KBM-7 (cell line): ENCODE measurements at places on chromosomes 2 and 18.

DNA sequence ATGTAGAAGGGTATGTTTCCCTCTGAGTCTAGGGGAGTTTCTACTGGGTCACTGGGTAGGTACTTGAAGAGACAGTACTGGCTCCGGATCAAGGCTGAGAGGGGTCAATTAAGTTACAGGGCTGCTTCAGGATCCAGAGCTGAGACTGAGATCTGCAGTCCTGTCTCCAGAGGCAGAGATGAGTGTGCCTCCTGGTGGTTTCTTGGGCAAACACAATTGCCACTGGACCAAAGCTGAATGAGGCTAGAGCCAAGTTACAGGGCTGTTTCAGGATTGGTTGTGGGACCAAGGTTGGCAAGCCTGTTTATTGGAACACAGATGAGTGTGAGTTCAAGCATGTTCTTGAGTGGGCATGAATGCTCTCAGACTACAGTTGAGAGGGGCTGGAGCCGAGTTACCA, 157.9 kb downstream of the ADCYAP1 start:
- DNase-seq, result no peak

- no peak for DNase-seq
Measured at GRCh38 chr2:232085826-232086425, 124.4 kb downstream of the DIS3L2 start.

DNA sequence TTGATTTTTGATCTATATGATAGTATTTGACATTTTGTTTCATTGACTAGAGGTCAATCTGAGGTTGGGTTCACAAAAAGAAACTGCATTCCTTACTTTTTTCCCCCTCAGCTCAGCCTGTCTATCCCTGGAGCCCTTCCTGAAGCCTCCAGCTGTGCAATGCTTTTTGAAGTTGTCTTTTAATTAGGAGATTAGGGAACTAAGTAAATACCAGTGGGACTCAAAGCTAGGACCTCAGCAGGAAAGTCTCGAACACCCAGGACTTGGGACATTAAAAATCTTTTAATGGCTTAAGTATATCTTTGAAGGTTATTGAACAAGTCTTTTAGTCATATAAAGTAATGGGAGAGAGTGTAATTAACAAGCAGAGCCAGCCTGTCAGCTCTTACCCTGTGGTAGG, 220.2 kb downstream of the PDE11A start:
- DNase-seq, result no peak

GRCh38 chr18:34039611-34040010, 185.1 kb downstream of the NOL4 start:
- DNase-seq, result peak; percentile 0

GRCh38 chr2:191566344-191566743, 111.6 kb upstream of the NABP1 start:
- peak; percentile 83 for DNase-seq

- peak; percentile 59 for DNase-seq
Measured at GRCh38 chr2:184611361-184612085, 13.2 kb downstream of the ZNF804A start.

DNA sequence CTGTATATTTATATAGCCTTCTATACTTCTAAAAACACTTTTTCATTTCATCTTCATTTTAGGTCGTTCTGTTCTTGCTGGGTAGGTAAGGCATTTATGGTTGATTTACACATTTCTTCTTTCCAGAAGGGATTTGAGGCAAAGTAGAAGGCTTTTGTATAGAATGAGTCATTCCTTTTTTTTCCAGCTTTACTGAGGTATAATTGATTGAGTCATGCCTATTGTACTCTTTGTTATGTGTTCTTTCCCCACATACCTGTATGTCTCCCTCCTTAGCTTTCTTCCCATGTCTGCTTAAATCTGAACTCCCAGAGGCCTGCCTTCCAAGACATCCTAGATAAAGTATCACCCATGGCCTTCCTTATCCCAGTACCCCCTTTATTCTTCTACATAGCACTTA, 4.8 kb upstream of the CDC42EP3 start:
- no peak for DNase-seq

- no peak for DNase-seq
Measured at GRCh38 chr2:38765149-38765548, 12.9 kb upstream of the GEMIN6 start.

DNA sequence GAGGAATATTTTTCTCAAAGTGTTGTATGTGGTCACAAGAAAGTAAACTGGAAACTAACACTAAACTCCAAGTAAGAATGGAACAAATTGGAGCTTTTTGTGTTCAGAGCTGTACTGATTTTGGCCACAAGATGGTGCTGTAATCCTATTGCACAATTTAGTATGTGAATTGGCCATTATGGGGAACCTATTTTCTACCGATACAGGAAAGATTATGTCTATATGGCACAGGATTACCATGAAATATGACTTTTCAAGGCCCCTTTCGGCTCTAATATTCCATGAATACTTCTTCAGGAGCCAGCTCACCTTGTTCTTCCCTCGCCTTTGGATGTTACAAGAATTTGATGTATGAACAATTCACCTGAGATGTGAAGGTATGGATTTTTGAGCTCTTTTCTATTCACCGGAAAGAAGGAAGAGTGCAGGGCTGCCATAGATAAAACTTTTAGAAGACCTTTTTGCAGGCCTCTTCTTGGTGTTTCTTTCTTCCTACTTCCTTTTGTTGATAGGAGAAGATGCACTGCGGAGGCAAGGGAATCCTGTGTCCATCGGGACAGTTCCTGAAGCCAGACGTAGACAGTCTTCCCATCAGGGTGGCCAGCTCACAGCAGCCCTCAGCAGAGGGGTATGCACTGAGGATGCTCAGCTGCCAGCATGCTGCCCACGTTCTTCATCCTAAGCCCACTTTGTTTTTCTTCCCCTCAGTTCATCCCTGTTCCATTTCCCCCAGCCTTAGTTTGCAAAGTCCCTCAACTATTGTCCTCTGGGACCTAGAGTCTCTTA, 13.3 kb downstream of the MRPL44 start:
- peak; percentile 73 for DNase-seq

DNA sequence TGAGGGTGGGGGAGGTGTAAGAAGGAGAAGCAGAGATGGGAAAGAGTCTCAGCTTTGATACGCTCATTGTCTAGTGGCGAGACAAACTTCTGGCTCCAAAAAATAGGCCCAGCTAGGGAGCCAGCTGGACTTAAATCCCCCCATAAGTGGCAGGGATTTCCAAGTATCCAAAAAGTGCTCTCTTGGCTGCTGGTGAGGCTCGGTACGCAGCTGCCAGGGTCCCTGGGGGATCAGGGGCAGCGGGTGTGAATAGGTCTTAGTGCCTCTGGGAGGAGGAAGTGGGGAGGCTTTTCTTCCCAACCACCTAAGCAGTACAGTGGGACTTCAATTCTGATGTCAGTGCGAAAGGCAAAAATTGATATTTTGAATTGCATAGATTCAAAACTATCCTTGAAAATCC, 73.5 kb downstream of the ALK start:
- no peak for DNase-seq

DNA sequence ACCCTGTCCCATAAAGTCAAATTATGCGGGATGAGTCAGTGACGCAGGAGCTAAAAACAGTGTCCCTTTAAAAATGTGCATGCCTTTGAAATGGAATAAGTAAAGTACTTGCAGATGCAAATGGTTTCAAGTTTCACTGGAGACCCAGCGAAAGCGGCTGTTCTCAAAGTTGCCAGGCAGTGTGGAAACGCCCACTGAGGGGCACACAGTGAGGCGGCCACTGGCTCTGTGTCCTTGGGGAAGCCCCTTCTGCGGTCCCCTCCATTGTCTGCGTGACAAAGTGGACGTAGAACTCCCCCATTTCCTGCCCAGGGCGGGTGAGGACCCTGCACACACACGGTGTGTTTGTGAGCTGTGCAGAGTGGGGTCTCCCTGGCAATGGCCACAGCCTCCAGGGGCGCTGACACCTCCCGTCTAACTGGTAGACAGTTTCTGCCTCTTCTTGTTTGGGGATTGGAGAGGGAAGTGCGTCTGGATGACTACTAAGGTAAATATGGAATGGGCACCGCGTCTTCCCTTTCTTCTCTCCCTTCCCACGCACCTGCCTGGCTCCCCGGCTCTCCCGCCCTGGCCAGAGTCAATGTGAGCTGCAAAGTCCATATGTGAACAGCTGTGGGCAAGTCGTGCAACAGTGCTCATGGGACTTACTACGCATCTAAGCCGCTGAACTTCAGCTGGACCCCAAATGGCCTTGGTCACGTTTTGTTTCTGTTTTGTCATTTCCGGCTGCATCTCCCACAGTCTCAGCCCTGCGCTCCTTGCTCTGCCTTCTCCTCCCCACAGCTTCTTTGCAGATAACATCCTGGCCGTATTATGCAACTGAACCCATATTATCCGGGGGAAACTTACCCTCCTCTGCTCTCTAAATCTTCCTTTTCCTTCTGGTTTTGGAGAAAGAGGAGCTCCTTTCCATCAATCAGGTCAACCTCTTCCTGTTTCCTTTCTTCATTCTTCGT, 33.7 kb upstream of the ZNF516 start:
- DNase-seq, result peak; percentile 57

- no peak for DNase-seq
Measured at GRCh38 chr18:2302628-2303516, 268.4 kb downstream of the METTL4 start.

GRCh38 chr2:45373534-45373933, 237.5 kb downstream of the SRBD1 start:
- no peak for DNase-seq

GRCh38 chr2:128625421-128625820, 306.8 kb upstream of the HS6ST1 start:
- no peak for DNase-seq

DNA sequence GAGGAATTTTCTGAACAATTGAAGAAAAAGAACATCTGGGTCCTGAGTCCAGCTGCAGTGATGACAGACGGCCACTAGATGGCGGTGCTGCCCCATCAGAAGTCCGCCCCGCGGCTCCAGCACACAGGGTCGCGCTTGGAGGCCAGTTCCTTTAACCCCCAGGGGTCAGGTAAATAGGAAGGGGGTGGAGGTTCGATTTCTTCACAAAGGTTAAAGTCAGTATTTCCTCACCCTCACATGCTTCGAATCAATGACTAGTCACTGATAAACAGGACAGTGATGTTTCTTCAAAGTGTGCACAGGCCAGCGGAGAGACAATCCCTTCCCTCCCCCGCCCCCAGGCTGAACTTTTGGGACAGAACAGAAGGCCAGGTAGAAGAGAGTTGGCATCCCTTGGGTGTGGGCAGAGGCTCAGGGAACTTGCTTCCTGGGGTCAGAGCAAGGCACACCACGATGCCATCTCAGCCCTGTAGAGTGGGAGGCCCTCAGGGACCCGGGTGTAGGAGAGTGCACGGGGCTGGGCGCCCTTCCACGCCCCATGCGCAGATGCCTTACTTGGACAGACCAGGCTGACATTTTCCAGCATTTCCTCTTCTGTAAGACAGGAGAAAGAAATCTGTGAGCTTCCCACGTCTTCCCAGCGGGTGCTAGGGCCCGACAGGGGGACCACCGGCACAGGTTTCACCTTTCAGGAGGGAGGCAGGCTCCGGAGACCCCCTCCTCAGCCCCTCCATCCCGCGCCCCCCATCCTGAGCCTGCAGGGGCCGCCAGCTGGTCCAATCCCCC, 722 bp downstream of the APOB start:
- peak; percentile 59 for DNase-seq

DNA sequence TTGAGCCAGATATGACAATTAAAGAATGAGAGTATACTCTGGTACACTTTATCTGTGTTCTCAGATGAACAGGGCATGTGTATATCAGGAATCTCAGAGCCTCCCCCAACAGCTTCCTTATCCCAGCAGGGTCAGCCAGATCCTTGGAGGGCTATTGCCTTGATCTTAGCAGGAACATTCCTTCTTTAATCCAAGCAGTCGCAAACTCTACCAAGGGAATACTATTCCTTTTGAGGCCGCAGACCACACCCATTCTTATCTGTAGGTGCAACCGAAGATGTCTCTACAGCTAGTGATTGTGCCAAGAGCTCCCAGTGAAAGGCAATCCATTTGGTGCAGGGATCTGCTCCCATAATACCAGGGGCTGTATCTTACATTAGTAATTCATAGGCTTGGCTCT, 118.3 kb upstream of the DOK6 start:
- no peak for DNase-seq

DNA sequence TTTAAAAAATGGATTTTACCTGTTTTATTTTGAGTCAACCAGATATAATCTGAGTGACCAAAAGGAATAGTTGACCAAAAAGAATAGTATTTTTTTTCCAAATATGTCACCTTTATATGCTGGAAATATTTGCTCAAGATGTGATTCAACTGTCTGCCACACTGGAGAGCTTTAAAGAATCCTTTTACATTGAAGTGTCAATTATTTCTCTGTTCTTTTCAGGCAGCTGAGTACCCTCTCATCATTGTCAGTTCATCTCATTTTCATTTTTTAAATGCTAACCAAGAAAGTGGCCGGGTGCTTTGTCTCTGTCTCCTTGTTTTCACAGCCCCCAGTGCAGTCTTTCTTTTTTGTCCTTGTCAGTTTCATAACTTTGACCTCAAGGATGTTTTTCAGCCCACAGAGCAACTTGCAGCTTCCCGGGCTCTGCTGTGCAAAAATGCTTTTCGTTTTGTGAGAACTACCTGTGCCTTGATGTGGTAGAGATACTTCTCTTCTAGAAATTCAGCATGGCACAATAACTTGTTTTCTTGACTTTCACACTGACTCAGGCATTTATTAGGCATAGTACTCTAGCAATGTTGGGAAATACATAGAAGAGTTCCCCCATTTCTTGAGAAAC, 23.4 kb upstream of the CERS6 start:
- no peak for DNase-seq

DNA sequence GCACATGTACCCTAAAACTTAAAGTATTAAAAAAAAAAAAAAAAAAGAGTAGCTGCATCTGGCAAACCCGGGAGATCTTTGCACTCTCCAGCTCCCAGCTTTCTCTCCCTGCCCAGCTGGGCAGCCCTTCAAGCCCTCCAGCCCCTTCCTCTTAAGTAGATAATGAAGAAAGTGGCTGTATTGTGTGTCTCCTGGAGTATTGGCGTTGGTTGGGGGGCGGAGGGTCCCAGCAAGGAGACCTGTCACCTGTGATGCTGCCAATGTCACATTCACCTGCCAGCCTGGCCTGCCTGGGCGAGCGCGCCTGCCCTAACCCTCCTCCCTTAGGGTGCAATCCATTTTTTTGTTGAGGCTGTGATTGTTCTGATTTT, 2.0 kb downstream of the C2orf72 start:
- DNase-seq, result no peak

- DNase-seq, result no peak
Measured at GRCh38 chr2:41958251-41958650, 89.6 kb upstream of the PKDCC start.

DNA sequence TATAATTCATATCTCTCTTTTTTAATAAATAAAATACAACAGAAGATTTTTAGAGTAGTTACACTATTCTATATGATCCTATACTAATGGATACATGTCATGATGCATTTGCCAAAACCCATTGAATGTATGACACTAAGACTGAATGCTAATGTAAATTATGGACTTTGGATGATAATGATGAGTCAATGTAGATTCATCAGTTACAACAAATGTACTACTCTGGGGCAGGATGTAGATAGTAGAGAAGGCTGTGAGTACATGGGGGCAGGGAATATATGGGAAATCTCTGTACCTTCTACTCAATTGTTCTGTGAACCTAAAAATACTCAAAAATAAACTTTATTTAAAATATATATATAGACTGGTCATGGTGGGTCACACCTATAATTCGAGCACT, 45.6 kb upstream of the NEDD4L start:
- DNase-seq, result no peak
